ENCODE measurements at places on chromosomes 3 and 15.
A peak's percentile ranks its signal among the peaks of the same experiment; 100 is the strongest.

DNA sequence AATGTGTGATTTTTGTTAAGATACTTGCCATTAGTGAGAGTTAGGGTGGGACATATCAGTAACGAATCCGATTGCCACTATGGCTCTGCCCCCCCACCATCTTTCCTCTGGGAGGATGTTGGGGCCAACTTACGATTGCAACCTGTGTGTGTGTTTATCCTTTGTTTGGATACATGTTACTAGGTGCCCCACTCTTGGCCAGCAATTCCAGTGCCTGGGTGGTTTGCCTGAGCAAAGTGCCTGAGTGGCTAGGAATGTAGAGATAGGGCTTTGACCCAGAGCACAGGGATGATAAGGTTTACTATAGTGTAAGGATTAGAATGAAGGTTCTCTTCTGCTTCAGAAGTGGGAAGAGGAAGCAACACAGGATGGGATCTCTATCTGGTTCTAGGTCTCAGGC is 231.8 kb downstream of the TP63 start:
- no peak for DNase-seq

GRCh38 chr3:110526777-110527727 is 544.6 kb upstream of the NECTIN3 start:
- peak; percentile 71 for DNase-seq

DNA sequence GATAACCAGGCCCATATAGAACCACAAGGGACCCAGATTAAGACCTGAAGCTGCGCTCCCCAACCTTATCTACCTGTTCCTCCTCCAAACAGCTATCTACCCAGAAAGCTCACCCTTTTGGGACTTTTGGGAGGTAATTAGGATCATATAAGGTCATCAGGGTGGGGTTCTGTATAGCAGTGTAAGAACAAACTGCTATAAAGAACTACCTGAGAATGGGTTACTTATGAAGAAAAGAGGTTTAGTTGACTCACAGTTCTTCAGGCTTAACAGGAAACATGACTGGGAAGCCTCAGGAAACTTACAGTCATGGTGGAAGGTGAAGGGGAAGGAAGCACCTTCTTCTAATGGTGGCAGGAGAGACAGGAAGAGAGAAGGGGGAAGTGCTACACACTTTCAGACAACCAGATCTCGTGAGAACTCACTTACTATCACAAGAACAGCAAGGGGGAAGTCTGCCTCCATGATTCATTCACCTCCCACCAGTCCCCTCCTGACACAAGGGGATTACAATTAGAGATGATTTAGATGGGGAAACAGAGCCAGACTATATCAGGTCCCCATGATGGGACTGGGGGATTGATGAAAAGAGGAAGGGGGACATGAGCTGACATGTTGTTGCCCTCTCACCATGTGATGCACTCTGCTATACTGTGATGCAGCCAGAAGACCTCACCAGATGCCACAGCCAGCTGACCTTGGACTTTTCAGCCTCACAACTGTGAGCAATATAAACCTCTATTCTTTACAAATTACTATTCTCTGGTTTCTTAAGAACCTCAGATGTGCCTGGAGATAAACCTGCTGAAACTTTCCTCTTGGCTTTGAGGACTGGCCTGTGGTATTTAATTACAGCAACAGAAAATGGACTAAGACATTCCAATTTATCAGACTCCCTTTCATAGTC is 15.3 kb upstream of the FMN1 start:
- DNase-seq: no peak

DNA sequence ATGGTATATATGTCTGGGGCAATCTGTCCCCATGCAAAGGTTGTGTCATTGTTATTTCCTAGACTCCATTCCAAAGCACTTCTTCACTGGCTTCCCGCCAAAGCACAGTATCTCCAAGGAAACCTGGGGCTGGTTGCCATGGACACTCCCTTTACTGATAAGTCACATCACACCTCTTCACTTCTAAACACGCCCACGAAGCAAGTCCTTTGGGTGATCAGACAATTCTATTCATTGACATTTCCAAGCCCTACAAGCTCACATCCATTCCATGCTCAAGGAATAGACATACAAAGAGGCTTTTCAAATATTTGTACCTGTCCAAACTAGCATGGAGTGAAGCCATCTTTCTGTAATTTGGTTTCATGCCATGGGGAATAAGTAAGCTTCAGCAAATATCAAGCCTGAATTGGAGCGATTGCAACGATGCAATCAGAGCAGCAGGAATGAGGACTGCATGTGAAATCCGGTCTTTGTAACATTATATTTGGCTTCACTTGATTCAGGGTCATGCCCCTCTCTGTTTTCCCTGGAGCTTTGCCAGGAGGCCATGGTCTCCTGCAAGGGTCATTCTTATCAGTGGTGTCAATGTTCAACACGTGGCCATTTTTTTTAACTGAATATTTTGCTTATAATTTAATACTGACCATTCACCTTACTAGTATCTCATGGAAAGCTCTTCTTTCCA is 201.6 kb upstream of the TMC3 start:
- no peak for DNase-seq

DNA sequence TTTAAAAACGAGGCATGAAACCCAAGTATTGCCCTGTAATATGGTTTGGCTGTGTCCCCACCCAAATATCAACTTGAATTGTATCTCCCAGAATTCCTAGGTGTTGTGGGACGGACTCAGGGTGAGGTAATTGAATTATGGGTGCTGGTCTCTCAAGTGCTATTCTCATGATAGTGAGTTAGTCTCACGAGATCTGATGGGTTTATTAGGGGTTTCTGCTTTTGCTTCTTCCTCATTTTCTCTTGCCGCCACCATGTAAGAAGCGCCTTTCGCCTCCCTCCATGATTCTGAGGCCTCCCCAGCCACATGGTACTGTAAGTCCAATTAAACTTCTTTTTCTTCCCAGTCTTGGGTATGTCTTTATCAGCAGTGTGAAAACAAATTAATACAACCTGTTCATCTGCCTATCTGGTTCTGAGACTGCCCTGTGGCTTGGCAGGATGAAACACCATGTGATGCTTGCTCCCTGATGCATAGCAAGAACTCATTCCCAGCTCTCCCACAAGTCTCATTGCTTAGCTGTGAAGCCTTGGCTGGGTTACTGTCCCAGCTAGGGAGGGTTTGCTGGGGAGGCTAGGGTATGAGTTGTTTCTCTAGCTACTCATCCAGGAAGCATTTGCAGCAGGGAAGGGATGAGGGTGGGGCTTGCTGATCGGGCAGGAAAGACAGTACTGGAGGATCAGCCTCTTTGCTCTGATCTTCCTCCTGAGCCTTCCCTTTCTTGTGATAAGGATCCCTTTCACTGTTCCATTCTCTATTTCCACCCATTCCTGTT is 3.7 kb upstream of the SQOR start:
- DNase-seq: peak; percentile 56

- DNase-seq: no peak
These were observed 9.2 kb upstream of the NME9 start for GRCh38 chr3:138338811-138339210.

GRCh38 chr3:141410846-141411245 is 42.5 kb downstream of the ZBTB38 start:
- no peak for DNase-seq

DNA sequence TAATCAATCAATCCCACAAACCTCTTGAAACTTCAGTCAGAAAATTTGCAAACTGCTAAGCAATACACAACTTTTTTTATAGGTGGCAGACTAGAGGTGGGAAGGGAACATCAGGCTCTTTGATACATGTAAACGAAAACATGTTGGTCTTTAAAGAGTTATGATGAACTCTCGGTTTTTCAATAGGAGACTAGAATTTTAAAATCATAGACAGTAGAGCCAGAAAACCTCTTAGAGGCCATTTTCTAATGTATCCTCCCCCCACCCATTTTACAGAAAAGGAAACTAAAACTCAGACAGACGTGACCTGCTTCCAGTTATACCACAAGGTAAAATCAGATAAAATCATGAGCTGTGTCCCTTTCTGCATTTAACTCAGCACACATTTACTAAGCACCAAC is 179.1 kb upstream of the LPP start:
- DNase-seq: no peak

DNA sequence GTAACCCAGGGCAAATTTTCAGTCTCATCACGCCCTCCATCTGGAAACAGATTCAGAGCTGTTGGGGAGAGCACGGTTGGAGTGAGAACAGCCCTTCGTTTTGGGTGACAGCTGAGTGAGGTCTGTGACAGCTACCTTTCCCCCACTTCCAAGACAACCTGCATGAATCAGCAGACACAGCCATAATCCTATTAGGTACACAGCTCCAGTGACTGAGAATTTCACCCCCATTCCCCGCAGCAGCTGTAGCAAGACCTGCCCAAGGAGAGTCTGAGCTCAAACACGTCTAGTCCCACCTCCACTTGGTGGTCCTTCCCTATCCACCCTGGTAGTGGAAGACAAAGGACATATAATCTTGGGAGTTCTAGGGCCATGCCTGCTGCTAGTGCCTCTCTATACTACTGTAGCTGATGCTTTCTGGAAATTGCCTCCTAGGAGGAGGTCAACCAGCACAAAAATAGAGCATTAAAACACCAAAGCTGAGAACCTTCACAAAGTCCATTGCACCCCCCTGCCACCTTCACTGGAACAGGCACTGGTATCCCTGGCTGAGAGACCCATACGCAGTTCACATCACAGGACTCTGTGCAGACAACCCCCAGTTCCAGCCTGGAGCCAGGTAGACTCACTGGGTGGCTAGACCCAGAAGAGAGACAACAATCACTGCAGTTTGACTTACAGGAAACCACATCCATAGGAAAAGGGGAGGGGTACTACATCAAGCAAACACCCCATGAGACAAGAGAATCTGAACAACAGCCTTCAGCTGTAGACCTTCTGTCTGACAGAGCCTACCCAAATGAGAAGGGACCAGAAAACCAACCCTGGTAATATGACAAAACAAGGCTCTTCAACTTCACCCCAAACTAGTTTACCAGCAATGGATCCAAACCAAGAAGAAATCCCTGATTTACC is 448.6 kb upstream of the CBLB start:
- no peak for DNase-seq

GRCh38 chr3:178152988-178153387 is 383.2 kb upstream of the KCNMB2 start:
- DNase-seq: no peak

DNA sequence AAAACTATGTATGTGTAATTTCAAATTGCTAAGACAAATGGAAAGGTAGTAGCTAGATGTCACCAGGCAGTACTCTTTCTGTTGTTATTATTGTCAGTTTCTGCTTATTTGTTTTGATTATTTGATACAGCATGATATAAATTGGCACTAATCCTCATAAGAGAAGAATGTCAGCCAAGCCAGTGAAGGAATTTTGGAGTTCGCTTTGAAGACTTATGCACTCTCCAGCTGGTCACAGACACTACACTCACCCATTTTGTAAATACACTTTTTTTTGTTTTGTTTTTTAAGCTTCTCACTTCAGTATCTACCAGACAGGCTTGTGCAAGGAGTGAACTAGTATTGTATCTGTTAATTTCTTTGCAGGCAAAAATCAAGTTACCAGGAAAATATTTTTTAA is 180.2 kb upstream of the TTC14 start:
- no peak for DNase-seq

DNA sequence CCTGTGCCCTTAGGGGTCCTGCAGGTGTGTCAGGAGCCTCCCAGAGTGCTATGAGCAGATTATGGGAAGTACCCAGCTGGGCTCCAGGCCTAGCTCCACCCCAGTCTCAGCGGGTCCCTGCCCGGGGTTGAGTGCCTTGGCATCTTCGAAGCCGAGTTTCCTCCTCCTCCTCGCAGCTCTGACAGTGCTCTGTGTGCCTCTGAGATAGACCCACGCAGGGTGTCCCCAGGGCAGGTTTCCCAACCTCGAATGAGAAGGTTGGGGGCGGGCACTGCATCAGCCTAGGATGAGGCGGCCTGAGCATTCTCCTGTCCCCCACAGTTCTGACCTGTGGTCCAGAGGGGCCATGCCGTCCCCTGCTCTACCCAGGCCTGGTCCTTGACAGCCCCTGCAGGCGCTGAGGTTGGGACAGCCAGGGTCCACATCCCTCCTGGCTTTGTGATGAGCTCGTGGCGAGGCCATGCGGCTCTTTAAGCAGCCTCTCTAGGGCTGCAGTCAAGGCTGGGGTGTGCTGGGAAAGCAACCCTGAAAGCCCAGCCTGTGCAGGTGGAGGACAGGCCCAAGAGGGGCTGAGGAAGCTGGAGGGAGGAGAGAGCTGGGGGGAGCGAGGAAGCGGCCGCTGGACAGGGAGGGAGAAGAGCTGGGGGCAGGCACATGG is 20.2 kb upstream of the SKOR1 start:
- DNase-seq: no peak

DNA sequence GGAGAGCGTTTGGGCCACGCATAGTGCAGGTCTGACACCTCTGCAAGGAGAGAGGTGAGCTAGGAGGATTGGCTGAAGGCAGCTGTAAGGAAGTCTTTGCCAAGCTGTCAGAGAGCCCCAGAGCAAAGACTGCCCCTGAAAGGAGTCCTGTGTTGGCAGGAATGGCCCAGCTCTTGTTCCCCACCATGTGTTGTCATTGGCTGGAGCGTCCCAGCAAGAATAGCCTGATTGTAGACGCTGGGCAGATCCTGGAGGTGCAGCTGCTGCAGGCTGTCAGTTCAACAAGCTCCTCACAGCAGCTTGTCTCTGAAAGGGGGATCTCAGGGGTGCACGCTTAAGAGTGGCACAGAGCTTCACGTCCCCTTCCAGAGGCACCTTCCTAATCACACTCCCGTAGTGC is 237.6 kb downstream of the FEZF2 start:
- no peak for DNase-seq

DNA sequence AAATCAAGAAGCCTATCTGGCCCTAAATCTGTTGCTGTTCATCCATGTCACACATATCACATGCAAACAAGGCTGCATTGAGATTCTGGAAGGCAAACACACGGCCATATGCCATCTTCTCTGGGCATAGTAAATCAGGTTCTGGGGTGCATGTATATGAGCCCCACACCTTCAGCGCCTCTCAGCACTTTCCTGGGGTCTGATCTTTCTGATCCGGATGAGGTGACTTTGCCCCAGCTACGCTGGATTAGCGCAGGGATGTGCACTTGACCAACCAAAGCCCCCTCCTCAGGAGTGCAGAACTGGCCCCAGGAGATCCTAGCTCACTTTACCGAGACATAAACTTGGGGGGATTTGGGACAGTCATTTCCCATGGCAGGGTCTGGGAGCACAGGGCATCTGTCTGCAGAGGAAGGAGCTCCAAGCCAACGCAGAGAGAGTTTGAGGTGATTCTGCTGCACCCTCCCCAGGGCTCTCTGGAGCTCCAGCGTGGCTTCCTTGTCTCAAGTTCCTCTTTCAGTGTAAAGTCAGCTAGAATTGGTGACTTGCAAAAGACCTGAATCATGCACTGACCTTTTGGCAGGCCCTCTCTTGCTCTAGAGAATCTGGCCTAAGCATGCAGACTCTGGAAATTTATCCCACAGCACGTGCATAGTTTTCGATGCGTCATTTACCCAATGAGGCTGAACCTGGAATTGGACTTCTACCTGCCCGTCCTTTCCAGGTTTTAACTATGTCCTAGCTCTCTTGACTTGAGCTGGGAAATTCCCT is 63.5 kb upstream of the KLF13 start:
- no peak for DNase-seq

Measured in amniotic stem cell (primary cell).